ENCODE measurements at places on chromosomes 1 and 21.
A peak's percentile ranks its signal among the peaks of the same experiment; 100 is the strongest.

GRCh38 chr1:52601991-52602855 lies at the start of gene GPX7:
Gene GPX7 (plus strand): TSS chr1:52602371. CDS start chr1:52602410, 39 bp downstream.
- DNase-seq = peak; percentile 67

DNA sequence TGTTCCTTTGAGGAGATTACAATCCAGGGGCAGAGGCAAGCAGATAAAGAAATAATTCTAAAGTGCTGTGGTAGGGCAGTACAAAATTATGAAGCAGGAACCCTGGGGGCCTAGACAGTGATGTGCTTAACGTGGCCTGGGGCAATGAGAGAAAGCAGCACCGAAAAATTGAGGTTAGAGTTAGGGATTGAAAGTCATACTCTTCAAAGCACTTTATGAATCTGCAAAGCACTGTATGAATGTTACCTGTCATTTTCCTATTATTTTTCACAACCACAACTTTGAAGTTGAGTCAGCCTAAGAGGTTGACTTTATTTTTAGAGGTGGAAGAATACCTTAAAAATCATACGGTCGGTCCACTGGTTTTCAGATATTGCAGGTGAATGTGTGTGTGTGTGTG lies 183.4 kb upstream of the NFIA start:
- DNase-seq = no peak

DNA sequence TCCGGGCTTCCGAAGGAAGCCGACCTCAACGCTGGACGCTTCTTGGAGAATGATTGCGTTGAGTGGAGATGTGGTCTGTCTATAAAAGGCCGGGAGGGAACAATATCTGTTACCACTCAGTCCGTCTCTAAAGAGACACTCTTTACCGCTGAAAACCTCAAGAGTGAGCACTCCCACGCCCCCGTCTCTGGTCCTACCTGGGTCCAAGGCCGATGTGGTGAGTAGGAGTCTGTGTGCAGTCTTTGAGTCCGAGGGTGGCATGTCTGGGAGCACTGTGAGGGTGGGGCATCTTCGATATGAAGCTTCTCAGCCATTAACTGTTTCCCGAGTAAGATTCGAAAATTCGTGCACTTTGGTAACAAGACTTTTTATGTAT lies 576 bp downstream of the ZFP69 start:
- no peak for DNase-seq

DNA sequence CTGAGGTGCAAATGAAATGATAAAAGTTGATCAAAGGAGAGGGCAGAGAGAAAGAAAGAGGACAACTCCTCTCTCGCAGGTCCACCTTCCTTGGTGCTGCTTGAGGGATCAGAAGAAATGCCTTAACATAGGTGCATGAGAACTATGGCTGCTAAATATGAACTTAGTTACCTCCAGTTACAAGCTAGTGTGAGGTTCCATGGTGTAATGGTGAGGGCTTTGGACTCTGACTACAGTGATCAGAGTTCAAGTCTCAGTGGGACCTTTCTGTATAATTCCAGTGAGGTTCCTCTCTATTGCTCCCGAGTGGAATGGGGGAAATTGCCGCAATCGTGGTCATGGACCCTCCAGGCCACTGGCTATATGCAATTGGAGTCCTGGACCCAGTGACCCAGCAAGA lies 387.3 kb downstream of the FAM72C start:
- no peak for DNase-seq

GRCh38 chr1:208497866-208498541 lies 253.8 kb upstream of the PLXNA2 start:
- DNase-seq = no peak

- no peak for DNase-seq
These were observed 121.2 kb downstream of the ADGRL2 start for GRCh38 chr1:81921851-81922462.

- no peak for DNase-seq
These were observed 220.7 kb downstream of the LTN1 start for GRCh38 chr21:28771790-28772501.

DNA sequence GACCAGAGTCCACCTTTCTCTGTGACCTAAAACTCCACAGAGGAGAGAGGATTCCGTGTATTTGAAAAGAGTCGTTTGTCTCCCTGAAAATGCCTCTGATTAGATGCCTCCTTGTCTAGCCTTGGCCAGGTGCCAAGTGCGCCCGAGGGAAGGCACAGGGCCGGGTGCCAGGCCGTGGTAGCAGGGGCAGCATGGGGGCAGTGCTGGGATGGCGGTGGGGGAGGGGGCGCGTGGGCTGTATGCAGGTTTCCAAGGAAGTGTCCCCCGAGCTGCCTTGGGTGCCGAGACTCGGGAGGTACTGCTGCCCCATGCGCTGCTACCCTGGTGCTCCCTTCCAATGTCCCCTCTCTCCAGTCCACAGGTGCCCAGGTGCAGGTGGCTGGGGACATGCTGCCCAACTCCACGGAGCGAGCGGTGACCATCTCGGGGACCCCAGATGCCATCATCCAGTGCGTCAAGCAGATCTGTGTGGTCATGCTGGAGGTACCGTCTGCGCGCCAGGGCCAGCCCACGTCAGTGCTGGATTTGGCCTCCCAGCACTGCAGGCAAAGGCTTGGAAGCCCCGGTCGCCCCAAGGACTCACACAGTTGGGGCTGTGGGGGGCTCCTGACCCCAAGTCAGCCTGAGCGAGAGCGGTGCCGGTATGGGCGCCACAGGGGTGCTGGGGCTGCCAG lies 70.9 kb upstream of the COL6A1 start:
- DNase-seq = no peak
